ENCODE measurements at places on chromosomes 11 and 22.

DNA sequence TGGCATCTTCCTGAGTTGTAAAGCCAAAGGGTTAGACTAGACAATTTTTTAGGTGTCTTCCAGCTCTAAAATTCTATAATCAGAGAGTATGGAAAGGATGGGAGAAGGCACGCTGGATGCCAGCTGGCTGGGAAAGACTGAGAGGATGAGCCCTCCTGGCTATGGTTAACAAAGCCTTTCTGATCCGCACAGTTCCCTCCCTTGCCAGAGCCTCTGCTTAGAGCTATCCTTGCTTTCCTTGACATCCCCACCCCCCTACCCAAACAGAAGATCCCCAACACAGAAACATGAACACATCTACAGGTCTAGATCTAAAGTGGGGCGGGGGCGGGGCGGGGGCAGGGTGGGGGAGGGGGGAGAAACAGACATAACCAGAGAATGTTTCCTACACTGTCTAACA lies 6.5 kb downstream of the TCF20 start:
- no peak for DNase-seq

GRCh38 chr11:1880746-1881441 lies 10.8 kb downstream of the PRR33 start:
- DNase-seq, result no peak

DNA sequence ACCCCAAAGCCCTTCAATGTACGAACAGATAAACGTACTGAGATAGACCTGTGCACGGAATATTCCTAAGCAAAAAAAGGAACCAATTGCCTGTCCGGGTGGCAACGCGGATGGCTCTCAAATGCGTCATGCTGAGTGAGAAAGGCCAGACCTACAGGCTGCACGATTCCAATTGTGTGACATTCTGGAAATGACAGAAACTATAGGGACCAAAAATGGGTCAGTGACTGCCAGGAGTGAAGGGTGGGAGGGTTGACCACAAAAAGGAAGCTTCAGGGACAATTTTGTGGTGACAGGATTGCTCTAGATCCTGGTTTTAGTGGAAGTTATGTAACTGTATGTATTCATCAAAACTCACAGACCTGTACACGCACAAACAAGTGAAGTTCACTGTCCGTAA lies 24.0 kb upstream of the SYT8 start:
- no peak for DNase-seq

DNA sequence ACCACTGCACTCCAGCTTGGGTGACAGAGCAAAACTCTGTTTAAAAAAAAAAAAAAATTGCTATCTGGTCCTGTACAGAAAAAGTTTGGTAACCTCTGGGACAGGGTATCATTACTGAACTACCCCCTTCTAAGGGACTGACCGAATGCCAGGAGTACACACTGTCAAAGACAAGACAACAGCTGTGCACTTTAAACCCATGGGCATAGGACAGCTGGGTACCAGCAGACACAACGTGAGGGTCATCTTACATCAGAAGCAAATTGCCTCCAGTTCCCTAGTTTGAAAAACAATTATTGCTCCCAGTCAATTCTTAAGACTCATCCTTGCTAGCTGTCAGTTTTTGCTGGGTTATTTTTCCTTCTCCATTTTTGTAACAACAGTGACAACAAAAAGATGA lies 17.8 kb downstream of the CD59 start:
- no peak for DNase-seq

- peak; percentile 57 for DNase-seq
These were observed 26.2 kb upstream of the PARVG start for GRCh38 chr22:44154436-44154942.

- no peak for DNase-seq
These were observed 38.8 kb downstream of the OSBPL5 start for GRCh38 chr11:3126207-3126865.

DNA sequence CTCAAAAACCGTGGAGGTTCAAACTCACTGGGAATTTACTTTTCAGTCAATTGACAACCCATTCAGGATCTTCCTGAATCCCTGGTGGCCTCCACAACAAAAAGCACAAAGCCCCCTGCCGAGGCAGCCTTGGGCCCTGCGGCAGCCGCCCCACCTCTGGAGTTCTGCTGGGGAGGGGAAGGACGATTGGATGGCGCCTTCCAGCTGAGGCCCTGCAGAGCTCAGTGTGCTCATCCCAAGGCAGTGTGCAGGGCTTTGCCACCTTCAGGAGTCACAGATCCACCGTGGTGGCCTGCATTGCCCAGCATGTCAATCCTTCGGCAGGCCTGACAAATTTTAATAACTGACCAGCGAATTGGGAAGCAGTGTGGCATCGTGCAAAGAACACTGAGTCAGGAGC lies 7.4 kb downstream of the ZFTA start:
- no peak for DNase-seq

GRCh38 chr22:20953668-20954500 lies 13.2 kb upstream of the AIFM3 start:
- no peak for DNase-seq

DNA sequence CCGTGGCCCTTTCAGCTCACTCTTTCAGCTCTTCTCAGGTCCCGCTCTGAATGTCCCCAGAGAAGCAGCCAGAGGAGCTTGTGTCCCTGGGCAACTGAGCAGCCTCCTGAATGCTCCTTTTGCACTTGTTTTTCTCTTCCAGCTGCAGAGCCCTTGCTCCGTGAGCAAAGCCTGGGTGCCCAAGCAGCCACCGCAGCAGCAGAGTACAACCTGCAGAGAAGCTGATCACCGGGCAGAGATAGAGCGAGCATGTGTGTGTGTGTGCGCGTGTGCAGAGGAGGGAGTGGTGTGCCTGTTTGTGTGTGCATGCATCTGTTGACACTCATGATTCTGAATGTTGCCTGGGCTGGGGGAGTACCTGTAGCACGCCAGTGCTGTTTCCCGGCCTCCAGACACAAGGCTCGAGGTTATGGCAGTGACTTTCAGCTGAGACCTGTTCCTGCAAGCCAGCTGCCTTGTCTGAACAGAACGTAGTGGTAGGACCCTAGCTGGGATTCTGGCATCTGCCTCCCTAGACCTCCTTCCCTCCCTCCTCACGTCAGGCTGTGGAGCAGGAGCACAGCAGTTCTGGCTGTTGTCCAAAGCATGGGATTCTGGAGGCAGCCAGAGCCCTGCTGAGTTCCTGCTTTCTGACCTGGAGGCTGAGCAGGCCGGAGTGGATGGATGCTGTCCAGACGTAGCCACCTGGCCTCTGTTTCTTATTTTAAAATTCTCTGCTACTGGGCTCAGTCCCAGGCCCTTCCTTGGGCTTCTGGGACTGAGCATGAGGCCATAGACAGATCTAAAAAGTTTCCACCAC lies 4.5 kb upstream of the MAPK8IP1 start:
- no peak for DNase-seq

GRCh38 chr22:20267441-20268278 lies 458 bp downstream of the RTN4R start:
- no peak for DNase-seq

- no peak for DNase-seq
These were observed 15.9 kb upstream of the FGF3 start for GRCh38 chr11:69834811-69835800.

GRCh38 chr11:62621027-62621566 lies 689 bp downstream of the B3GAT3 start:
- no peak for DNase-seq
